ENCODE measurements at places on chromosomes 4 and X.
A peak's percentile ranks its signal among the peaks of the same experiment; 100 is the strongest.

- DNase-seq: no peak
These were observed 25.2 kb downstream of the TAF7L start for GRCh38 chrX:101265869-101266428.

DNA sequence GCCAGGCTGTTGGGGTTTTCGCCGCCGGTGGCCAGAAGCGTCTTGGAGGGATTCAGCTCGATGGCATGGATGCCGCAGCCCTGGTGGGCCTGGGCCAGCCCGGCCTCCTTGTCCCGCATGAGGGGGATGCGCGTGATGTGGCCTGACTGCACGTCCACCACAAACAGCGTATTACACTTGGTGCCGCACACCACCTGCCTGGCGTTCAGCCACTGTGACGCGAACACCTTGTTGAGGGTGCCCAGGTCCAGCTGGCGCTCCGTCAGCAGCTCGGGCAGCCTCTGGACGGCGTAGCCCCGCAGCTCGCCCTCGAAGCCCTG is 728 bp downstream of the DCAF12L2 start:
- DNase-seq: no peak

DNA sequence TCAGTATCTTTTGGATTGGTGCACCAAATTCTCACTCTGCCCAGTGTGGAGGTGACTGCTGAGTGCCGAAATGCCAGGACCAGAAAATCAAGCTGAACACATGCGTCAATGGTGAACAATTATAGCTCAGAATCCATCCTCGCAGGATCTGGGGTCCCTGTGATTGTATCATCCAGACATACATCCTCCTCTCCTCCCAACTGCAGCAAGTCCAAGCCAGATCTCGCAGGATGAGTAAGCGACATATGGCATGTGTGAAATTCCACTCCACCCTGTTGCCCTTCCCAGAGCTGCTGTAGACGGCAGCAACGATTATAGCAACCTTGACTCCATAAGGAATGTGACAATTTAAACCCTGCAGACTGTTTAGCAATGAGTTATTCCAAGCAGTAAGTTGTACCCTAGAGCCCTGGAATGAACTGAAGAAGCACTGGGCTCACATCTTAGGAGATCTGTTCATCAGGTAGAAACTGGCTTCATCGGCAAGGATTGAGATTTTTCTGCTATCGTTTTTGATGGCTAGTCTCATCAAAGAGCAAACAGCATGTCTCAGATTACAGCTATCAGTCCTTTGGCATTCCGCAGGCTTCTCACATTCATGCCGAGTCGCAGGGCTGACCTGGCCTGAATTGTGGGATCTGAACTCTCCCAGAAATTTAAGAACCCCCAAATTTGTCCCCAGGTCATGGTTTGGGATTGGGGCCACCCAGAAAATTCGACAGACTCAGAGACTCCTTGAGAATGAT is 35.5 kb upstream of the SORBS2 start:
- DNase-seq: no peak

DNA sequence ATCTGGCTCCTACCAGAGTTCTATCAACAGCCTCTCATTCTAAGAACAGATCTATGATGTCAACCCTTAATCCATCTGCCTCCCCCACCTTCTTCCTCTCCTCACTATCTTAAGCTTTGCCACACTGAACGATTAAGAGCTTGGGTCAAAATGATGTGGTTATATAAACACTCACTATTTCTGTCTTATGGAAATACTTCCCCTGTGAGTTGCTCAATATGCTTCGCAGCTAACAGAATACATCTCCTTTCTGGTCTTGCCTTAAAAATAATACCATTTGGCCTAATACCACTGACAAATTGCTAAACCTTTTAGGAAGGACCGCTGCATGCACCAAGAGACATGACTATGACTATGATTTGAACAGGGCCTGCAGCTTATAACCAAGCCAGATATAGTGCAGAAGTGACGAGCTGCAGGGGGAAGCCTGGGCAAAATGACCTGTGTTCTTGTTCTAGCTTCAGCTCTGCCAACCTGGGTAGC is 130.9 kb downstream of the RNF150 start:
- no peak for DNase-seq

DNA sequence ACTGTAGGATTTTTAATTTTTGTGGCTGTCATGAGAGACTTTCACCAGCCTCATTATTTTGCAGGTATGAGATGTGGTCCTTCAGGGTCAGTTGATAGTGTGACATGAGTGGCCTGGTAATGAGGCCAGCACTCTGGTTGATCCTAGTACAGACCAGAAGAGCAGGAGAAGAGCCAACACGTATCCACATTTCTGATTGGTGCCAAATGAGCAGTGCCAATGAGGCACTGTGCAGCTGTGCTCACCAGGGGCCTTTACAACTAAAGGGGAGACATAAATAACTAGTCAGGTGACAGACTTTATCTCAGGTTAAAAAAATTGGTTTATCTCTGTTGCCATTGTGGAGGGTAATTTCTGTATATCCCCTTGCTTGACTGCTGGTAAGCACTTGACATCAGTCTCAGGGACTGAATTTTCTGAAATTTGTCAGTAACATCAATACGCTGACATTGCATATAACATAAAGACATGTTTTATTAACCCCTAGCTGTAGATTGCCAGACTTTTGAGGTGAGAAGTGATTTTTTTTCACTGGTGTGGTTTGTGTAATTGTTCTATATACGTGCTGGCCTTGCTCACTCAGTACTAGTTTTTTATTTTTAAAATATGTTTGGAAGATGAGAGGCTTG is 101.2 kb downstream of the AFF1 start:
- DNase-seq: no peak

DNA sequence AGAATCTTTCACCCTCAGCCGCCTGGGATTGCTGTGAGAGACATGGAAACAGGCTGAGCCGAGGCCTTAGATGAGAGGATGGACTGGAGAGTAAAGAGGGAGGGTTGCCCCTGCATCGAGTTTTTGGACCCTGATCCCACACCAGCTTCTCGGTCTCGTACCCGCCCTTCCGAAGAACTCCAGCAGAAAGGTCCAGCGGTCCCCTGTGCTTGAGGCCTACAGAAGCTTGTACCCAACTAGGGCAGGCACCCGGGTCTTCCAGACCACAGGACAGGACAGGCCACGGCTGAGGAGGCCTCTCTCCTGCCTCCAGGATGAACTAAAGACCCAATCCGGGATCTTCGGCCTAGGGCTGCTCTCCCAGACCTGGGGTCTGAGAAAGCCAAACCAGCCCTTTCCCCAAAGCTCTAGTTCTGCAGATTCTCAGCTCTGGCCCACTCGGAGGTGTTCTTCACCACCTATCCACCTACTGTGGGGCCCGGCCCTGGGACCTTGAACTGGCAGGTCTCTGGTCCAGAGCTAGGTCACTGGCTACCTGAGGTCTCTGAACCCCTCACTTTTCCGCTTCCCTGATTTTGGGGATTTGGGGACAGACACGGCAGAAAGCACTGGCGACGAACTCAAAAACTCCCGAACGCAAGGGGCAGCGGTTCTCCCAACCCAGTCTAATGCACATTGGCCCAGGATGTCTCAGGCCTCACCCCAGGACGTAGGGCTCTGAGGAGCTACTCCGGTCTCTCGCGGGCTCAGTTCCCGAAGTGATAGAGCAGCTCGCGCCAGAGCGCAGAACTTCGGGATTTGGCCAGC is 1.1 kb downstream of the NKX3-2 start:
- no peak for DNase-seq

GRCh38 chrX:105725228-105725627 is 97.1 kb upstream of the NRK start:
- DNase-seq: no peak

DNA sequence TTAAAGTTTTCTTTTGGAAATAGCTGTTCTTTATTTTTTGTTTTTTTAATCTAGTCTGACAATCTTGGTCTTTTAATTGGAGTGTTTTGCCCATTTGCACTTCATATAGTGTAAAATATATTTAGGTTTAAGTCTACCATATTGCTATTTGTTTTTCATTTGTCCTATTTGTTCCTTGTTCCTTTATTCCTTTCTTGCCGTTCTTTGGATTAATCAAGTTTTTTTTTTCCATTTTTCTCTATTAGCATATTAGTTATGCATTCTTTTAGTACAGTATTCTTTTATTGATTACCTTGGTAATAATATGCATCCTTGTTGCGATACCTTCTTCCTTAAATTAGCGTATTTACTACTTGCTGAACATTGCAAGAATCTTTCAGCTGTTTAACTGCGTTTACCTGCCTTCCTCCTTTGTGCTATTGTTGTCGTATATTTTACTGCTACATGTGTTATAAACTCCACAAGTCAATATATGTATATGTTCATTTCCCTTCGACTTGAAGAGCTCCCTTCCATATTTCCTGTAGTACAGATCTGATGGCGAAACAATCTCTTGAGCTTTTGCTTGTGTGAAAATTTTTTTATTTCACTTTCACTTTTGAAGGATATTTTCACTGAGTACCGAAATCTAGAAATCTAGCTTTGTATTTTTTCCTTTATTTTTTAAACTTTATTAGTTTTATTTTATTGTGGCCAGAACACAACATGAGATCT is 23.9 kb upstream of the RNF212 start:
- no peak for DNase-seq

DNA sequence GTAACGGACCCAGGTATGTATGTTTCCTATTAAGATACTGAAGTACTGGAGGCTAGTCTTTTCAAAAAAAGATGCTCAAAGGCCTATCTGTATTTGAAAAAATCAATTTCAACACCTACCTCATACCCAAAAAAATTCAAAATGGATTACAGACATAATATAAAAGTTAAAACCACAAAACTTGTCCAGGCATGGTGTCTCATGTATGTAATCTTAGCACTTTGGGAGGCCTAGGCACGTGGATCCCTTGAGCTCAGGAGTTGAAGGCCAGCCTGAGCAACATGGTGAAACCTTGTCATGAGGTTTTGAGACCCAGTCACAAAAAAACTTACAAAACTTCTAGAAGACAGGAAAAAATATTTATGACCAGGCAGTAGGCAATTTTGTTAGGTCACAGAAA is 16.7 kb downstream of the RBMX start:
- DNase-seq: no peak

DNA sequence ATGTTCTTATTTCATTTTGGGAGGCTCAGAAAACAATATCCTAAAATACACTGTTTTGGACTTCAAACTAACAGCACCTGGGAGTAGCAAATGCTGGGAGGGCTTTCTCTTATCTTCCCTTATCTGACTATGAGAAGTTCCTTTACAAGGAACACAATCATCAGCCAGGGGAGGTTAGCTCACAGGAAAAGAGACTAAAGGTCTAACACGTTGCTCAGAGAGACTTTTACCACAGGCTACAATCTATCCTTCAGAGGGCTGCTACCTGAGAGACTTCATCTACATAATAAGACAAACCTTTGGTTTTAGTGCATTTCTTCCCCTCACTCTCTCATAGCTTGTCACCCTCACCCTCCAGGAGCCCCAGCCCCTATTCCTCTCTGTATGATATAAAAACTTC is 35.8 kb downstream of the MEPE start:
- no peak for DNase-seq

GRCh38 chr4:125773931-125774330 is 459.2 kb downstream of the FAT4 start:
- no peak for DNase-seq

- no peak for DNase-seq
These were observed 18.2 kb upstream of the VCX2 start for GRCh38 chrX:8189096-8189830.

GRCh38 chrX:139052461-139052860 is 340.9 kb upstream of the FGF13 start:
- DNase-seq: no peak

DNA sequence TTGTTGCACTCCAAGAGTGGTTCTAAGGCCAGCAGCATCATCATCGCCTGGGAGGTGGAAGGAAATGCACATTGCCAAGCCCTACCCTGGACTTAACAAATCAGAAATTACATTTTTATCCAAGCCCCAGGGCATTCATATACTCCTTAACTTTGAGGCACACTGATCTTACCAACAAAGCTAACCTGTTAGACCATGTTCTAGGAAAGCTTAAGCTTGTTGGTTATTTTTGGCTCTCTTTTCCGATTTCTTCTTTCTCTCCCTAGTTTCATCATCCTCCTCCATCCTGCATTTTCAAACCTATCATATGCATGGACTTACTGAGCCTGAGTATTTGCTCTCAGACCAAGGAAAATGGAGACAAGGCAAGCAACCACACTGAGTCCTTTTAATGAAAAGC is 133.4 kb downstream of the OPHN1 start:
- no peak for DNase-seq

- DNase-seq: no peak
These were observed 3.5 kb upstream of the ARHGAP4 start for GRCh38 chrX:153929576-153929975.

GRCh38 chr4:176123710-176124407 is 58.2 kb downstream of the WDR17 start:
- peak; percentile 5 for DNase-seq

GRCh38 chrX:132107291-132107690 is 20.5 kb downstream of the FRMD7 start:
- DNase-seq: no peak

- DNase-seq: no peak
These were observed 11.2 kb downstream of the APELA start for GRCh38 chr4:164888096-164888715.

- DNase-seq: no peak
These were observed 32.9 kb downstream of the EREG start for GRCh38 chr4:74397748-74398426.

GRCh38 chr4:63492515-63492914 is 916.7 kb downstream of the TECRL start:
- no peak for DNase-seq

- peak; percentile 20 for DNase-seq
These were observed 75.8 kb downstream of the NUDT11 start for GRCh38 chrX:51420610-51421009.

GRCh38 chr4:48341776-48342605 is 662 bp downstream of the SLAIN2 start:
- peak; percentile 59 for DNase-seq

- no peak for DNase-seq
These were observed 21.3 kb downstream of the TXLNG start for GRCh38 chrX:16807548-16807947.

- peak; percentile 85 for DNase-seq
These were observed 24.3 kb upstream of the SRD5A3 start for GRCh38 chr4:55321707-55322264.

- no peak for DNase-seq
These were observed 7.0 kb upstream of the TXK start for GRCh38 chr4:48141048-48141447.

- no peak for DNase-seq
These were observed 684.6 kb downstream of the ARAP2 start for GRCh38 chr4:35559559-35560365.

- DNase-seq: no peak
These were observed 88.6 kb downstream of the HPRT1 start for GRCh38 chrX:134548257-134549201.

All from stimulated activated CD4-positive, alpha-beta T cell treated with anti-CD3 and anti-CD28 coated beads, Interleukin-15, amount 100 ng/mL, for 24 hours (primary cell).